ENCODE measurements at places on chromosomes 16 and 17.

DNA sequence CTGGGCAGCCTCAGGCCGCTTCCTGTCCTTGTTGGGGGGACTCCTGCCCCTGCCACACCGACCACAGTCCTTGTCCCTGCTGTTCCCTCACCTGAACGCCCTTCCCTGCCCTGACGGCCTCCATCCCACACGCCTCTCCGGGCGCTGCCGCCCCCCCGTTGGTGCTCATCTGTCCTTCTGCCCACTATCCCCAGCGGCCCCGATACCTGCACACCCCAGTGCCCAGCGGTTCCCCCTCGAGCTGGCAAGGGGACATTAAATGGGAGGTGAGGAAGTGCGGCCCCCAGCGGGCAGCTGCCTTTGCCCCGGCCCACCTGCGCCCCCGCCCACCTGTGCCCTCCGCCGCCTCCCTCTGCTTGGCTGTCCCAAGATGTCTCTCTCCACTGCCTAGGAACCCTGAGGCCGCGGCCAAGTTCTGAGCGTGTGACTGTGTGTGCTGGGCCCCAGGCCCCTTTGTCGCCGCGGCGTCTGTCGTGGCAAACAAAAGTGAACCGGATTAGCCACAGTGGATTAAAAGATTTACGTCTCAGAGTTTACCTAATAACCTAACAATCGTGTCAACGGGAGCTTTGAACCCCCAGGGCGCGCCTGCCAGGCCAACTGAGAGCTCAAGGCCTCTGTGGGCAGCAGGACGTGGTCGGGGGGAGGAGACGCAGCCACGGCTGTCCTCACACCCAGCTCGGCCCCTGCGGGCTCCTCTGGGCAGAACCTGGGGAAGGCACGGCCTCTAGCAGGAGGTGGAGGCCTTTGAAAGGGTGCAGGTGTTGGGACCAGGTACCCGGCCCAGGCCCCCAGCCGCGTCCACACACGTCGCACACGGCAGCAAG, 7.6 kb upstream of the AXIN1 start:
- no peak for DNase-seq

- no peak for DNase-seq
Observed at GRCh38 chr16:66562409-66562808, 3.8 kb upstream of the CMTM1 start.

DNA sequence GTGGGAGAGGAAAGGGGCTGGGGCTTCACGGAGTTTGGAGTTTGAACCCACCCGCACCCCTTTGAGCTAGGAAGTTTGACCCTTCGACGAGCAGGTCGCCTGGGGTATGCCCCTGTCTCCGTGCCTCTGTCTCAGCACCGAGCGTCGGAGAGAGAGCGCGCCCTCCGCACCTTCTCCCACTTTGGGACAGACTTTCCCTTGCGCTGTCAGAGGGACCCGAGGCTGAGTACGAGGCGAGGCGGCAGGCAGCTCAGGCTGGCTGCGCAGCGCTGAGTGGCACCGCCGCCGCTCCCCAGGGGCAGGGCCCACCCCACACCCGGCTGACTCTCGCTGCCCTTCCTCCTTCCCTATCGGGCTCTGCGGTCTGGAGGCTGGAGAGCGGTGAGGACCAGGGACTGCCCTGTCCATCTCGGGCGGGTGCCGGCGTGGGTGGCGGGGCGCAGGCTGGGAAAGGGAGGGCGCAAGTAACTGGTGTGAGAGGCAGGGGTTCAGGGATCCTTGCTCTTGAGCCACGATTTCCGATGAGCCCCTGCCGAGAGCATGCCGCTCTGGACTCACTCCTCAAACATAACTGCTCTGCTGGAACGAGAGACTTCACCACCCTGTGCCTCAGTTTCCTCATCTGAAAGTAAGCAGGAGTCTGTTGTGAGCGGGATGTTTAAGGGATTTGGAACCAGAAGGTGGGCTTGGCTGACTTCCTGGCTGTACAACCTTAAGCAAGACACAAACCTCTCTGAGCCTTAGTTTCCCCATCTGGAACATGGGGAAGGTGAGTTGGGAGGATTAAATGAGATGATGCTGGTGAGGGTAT, 981 bp downstream of the BEAN1 start:
- no peak for DNase-seq

DNA sequence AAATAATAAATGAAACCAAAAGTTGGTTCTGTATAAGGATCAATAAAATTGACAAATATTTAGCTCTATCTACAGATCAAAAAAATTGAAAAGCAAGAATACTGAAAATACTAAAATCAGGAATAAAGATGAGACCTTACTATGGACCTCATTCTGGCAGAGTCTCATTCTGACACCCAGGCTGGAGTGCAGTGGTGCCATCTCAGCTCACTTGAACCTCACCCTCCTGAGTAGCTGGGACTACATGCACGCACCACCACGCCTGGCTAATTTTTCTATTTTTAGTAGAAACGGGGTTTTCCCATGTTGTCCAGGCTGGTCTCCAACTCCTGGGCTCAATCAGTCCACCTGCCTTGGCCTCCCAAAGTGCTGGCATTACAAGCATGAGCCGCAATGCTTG, 22.0 kb upstream of the KREMEN2 start:
- DNase-seq, result no peak

GRCh38 chr16:81696961-81697615, 82.0 kb upstream of the PLCG2 start:
- peak; percentile 29 for DNase-seq
